A549 treated with ZK216348 at 1 μM for 4 hours (cell line): ENCODE measurements at places on chromosomes 13 and 19. TPM values are rescaled to one million over a fixed set of nuclear protein-coding genes. Genes with fewer than 3 reads are reported as not detected.

The ZNF724 gene
- 0.26 to 1.2 TPM (median 0.67 TPM) in 5 replicates for total RNA-seq

The RFXAP gene
- 0.47 to 1.4 TPM (median 0.79 TPM) in 5 replicates for total RNA-seq

The EHD2 gene
- 98.0 to 174 TPM (median 156 TPM) in 5 replicates for total RNA-seq

The KLK14 gene
- total RNA-seq, result 0.20 to 0.68 TPM (median 0.28 TPM) in 5 replicates

The KLF1 gene
- total RNA-seq, result not detected in 5 replicates

The FAM216B gene
- not detected in 5 replicates for total RNA-seq

The FSD1 gene
- total RNA-seq, result 6.0 to 10.8 TPM (median 8.6 TPM) in 5 replicates

The CYP2A7 gene
- total RNA-seq, result not detected in 5 replicates

The ZIC2 gene
- 7.2 to 8.5 TPM (median 7.9 TPM) in 5 replicates for total RNA-seq

The SIGLEC5 gene
- not detected in 5 replicates for total RNA-seq

The KLK1 gene
- total RNA-seq, result 0.15 TPM in 1 of 5 replicates, not detected in the others

The TEX101 gene
- not detected in 5 replicates for total RNA-seq

The SBSN gene
- total RNA-seq, result 2.6 to 4.4 TPM (median 3.2 TPM) in 5 replicates

The OR10H1 gene
- not detected in 5 replicates for total RNA-seq

The ACTMAP gene
- total RNA-seq, result 13.2 to 20.0 TPM (median 18.7 TPM) in 5 replicates

The RNF126 gene
- total RNA-seq, result 47.8 to 75.4 TPM (median 73.2 TPM) in 5 replicates

The KLK13 gene
- 0.31 to 0.38 TPM in 2 of 5 replicates, not detected in the others for total RNA-seq

The NLRP5 gene
- total RNA-seq, result not detected in 5 replicates

The PLEKHF1 gene
- 5.6 to 9.9 TPM (median 9.1 TPM) in 5 replicates for total RNA-seq

The PPP1R37 gene
- total RNA-seq, result 23.1 to 37.0 TPM (median 36.1 TPM) in 5 replicates

The ICAM5 gene
- 0.46 to 1.8 TPM (median 0.72 TPM) in 5 replicates for total RNA-seq

The SULT2A1 gene
- total RNA-seq, result not detected in 5 replicates

The DAND5 gene
- 0.08 to 0.19 TPM in 2 of 5 replicates, not detected in the others for total RNA-seq

The LMTK3 gene
- 2.2 to 6.0 TPM (median 5.9 TPM) in 5 replicates for total RNA-seq

The CLASRP gene
- total RNA-seq, result 53.3 to 78.2 TPM (median 70.7 TPM) in 5 replicates

The QPCTL gene
- 6.1 to 10.3 TPM (median 9.5 TPM) in 5 replicates for total RNA-seq

The CRX gene
- total RNA-seq, result not detected in 5 replicates

The CGB3 gene
- not detected in 5 replicates for total RNA-seq

The ZNF772 gene
- total RNA-seq, result 0.97 to 2.1 TPM (median 1.4 TPM) in 5 replicates

The CD79A gene
- 0.51 to 1.4 TPM (median 0.67 TPM) in 5 replicates for total RNA-seq

The HCN2 gene
- 20.5 to 50.9 TPM (median 41.7 TPM) in 5 replicates for total RNA-seq

The WDR88 gene
- total RNA-seq, result not detected in 5 replicates

The ZNF610 gene
- not detected in 5 replicates for total RNA-seq
